ENCODE measurements at places on chromosomes 12 and 14.

DNA sequence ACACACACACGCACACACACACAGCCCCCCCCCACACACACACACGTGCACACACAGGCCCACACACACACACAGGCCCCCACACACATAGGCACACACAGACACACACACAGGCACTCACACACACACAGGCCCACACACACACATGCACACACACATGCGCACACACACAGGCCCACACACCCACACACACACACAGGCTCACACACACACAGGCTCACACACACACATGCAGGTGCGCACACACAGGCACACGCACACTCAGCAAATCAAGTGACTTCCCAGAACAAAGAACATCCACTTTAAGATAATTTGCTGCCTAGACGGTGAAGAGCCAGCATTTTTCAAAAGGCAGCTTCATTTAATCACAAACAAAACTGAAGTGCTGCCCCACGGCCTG is 78.5 kb upstream of the FBRSL1 start:
- no peak for DNase-seq

DNA sequence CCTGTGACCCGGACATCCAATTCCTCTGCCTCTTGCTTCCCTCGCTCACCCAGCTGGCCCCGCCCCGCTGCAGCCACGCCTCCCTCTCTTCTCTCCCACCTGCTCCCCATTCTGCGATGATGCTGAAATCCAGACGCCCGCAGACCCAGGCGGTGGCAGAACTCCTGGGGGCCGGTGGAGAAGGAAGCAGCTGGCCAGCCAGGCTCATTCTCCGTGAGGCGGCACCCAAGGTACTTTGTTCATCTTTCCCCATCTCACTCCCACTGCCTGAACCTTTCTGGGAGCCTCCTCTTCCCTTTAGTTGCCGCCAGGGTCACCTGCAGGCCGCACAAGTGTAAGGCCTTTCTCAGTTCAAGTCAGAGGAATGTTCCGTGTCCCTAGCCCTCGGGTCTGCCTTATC is 35.7 kb downstream of the FOXN4 start:
- DNase-seq = no peak

GRCh38 chr12:12839003-12839395 is 25.9 kb downstream of the DDX47 start:
- no peak for DNase-seq

DNA sequence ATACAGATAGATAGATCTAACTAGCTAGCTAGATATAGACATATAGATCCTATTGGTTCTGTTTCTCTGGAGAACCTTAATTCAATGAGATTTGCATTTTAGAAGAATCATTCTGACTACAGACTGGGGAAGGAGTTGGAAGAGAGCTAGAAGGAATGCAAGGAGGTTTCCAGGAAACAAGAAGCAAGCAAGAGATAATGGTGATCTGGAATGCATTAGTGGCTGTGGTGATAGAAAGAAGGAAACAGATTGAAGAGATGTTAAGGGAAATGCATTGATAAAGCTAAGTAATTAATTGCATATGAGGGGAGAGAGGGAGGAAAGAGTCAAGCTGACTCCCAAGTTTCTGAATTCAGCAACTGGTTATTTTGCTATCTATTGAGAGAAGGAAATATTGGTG is 42.7 kb downstream of the DBX2 start:
- DNase-seq = no peak

GRCh38 chr12:30850684-30851083 is 75.9 kb upstream of the TSPAN11 start:
- no peak for DNase-seq

GRCh38 chr12:120598674-120599463 is 17.7 kb upstream of the POP5 start:
- DNase-seq = no peak

GRCh38 chr12:88579601-88580050 is 645 bp downstream of the KITLG start:
- DNase-seq = peak; percentile 26

- DNase-seq = no peak
Measured at GRCh38 chr12:29552994-29553748, 55.7 kb upstream of the OVCH1 start.

- peak; percentile 98 for DNase-seq
Measured at GRCh38 chr12:11500188-11500860, 105.0 kb upstream of the PRB2 start.

- DNase-seq = no peak
Measured at GRCh38 chr14:91405241-91405721, 12.3 kb downstream of the CCDC88C start.

DNA sequence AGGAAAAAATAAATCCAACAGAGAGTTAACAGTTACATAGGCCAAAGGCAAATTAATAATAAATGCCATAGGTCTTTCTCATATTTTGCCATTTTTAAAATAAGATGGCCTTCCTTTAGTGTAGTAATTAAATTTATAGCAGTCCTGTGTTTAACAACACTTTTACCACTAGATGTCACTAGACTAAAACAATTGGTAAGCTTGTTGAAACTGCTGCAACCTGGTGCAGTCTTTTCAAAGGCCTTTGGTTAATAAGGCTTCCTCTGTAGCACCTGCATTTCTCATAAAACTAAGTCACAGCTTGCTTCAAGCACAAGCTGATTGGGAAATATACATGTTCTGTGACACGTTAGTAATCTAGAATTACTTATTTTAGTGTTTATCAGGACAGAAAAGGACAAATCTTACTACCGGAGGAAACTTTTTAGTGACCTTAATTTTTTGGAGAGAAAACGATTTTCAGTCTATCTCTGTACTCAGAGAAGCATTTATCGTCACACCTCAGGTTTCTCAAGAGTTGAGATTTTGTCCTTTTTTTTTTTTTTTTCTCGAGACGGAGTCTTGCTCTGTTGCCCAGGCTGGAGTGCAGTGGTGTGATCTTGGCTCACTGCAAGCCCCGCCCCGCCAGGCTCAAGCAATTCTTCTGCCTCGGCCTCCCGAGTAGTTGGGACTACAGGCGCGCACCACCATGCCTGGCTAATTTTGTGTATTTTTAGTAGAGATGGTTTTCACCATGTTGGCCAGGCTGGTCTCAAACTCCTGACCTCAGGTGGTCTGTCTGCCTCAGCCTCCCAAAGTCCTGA is 20.0 kb downstream of the BORCS5 start:
- no peak for DNase-seq

DNA sequence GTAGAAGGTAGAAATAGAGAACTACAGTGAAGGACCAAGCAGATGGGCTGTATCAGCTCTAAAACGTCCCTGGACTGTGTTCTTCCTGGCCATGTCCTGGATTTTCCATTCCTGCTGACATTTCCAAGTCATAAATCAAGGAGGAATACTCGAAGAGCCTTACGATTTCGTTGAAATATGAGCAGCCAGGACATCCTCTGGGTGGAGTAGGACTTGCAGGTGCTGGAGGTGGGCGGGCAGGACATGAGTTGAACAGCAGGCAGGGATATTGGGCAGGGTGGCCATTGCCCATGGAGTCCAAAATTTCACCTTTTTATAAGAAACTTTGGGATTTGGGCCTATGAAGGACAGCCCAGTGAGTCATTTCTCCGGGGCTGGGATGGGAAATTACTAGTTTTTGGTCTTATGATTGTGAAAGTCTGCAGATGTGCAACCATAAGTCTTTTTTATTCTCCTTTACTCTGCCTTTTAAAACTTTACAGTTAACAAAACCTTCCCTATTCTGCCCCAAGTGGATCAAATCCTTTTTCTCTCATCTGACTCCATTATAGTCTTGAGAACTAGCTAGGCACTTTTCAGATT is 88.8 kb downstream of the TMX1 start:
- no peak for DNase-seq

GRCh38 chr14:54918427-54918826 is 15.8 kb upstream of the GCH1 start:
- DNase-seq = no peak

Data from neural crest cell (in vitro differentiated cells).